Stimulated activated CD8-positive, alpha-beta memory T cell treated with anti-CD3 and anti-CD28 coated beads, Interleukin-15, amount 100 ng/mL, for 1 hour (primary cell): ENCODE measurements at places on chromosomes 7 and 10.
A peak's percentile ranks its signal among the peaks of the same experiment; 100 is the strongest.

- DNase-seq: no peak
Measured at GRCh38 chr10:47370878-47371277, 13.2 kb downstream of the ZNF488 start.

DNA sequence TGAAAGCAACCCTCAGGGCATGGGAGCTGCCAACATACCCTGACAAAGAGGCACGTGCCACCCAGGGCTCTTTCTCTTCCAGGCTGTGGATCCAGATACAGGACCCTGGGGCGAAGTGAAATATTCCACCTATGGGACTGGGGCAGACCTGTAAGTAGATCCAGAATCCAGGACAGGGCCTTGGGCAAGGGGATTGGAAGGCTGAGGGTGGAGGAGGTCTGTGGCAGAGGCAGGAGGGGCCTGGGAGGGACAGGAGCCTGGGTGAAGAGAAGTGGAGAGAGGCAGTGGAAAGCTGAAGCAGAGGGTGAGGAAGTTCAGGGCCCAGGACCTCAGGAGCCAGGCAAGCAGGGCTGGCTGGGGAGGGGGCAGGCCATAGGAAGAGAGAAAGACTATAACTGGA, 13.8 kb downstream of the LRIT2 start:
- no peak for DNase-seq

- DNase-seq: no peak
Measured at GRCh38 chr10:115879372-115880089, 393.5 kb downstream of the GFRA1 start.

DNA sequence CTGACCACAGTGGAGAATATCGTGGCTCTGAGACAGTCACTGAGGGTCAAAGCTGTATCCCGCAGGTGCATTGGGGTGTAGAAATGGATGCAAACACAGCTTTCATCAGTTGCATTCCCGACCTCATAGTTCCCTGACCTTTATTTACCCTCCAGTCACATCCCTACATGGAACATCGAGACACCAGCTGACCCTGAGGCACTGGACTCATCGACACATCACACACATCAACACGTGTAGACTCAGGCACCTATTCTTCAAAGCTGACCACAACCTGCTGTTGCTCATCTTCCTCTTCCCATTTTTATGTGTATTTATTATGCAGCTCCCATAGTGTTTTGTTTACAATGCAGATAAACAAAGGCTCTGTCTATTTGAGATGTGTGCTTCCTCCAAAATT, 396.9 kb upstream of the NRP1 start:
- DNase-seq: no peak

DNA sequence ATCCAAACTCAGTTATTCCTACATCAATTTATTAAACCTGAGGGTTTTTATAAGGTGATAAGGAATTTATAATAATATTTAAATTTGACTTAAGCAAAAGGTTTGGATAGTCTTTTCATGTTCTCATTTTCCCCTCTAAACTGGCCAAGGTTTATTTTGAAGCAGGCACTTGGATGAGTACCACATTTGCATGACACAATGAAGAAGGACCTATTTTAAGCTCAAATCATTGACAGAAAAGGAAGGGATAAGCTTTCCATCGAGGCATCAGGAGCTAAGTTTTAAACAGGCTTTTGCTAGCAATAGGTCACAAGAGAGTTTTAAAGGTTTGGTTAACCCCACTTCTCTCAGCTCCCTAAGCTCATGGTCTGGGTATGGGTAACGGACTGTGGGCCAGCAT, 28.7 kb upstream of the FAM13C start:
- DNase-seq: no peak

DNA sequence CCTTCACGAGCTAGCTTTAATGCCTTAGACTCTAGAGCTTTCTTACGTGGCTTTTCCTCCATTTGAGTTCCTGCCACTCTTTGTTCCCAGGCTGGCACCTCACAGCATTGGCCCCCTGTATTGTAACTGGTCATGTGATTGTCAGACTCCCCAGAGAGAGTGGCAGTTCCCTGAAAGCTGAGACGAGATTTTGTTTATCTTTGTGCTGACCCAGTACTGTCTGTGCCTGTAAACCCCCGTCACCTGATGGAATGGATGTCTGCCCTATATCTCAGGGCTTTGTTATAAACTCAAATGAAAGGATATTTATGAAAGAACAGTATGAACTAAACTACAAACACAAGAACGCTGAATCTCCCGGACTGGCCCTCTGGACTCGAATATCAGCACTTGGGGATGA, 13.0 kb downstream of the NOBOX start:
- DNase-seq: no peak

GRCh38 chr7:25369786-25370185, 141.5 kb upstream of the NPVF start:
- no peak for DNase-seq

DNA sequence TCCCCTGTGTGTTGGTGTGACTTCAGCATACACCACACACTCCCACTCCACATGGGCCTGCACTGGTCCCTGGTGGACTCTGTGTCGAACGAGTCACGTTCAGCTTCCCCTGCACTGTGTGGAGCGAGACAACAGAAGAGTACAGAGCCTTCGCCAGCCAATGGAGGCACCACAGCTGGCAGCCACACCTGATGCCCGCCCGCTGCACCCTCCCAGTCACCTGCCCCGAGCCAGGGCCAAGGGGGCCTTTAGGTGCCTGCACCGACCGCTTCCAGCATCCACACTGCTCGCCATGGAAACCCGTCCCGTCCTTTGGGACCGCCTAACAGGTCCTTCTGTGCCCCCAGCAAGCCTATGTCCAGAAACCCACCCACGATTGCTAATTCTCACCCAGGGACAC, 9.2 kb downstream of the FOXL3 start:
- no peak for DNase-seq

- DNase-seq: no peak
Measured at GRCh38 chr10:42939685-42940366, 137.0 kb upstream of the RET start.

DNA sequence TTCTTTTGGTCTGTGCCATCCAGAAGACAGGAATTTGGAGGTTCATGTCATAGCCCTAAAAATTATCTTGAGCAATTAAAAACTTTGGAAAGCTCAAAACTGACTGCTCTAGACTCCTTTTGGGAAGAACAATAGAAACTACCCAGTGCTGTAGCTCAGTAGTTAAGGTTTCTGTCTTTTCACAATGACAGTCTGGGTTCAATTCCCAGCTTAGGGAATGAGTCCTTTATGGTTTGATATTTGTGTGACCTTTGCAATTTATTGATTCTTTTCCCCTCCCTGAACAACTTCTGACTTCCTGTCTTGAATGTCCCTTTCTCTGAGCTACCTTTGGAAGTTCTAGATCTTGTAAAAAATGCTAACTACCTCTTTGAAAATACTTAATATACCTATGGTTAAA, 603.3 kb upstream of the IGFBP3 start:
- no peak for DNase-seq

- DNase-seq: peak; percentile 86
Measured at GRCh38 chr10:133309100-133309719, 496 bp downstream of the ZNF511 start.

GRCh38 chr10:47248386-47249090, 51.5 kb upstream of the GDF10 start:
- no peak for DNase-seq

DNA sequence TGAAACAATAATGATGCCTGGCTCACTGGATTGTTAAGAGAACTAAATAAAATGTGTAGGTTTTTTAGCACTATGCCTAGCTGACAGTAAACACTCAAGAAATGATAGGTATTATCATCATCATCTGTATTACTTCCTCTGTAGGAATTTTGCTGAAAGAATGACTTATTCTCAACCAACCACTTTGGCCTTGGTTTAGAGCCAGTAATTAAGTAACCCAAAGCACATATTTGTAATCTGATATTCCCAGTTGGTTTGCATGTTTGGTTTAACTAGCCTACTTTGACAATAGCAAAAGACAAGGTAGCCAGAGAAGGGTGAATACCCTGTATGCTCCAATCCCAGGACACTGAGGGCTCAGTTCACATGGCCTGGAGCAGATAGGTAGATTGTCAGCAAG, 34.4 kb downstream of the BCAP29 start:
- DNase-seq: no peak

DNA sequence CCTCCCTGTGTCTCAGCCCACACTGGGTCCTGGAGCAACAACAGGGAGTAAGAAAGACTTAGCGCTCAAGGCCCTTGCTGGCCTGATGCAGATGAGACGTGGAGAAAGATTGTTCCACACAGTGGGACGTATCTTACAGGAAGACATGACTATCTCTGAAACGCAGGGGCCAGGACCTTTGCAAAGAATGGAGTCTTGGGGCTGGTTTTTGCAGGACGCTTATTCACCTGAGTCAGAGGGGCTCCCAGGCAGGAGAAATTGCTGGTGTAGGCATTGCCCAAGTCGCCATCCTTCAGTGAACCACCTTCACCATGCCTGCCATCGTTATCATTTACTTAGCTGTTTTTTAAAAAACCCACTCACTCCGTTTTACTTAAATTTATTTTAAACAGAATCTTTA, 11.8 kb upstream of the GDF10 start:
- no peak for DNase-seq

DNA sequence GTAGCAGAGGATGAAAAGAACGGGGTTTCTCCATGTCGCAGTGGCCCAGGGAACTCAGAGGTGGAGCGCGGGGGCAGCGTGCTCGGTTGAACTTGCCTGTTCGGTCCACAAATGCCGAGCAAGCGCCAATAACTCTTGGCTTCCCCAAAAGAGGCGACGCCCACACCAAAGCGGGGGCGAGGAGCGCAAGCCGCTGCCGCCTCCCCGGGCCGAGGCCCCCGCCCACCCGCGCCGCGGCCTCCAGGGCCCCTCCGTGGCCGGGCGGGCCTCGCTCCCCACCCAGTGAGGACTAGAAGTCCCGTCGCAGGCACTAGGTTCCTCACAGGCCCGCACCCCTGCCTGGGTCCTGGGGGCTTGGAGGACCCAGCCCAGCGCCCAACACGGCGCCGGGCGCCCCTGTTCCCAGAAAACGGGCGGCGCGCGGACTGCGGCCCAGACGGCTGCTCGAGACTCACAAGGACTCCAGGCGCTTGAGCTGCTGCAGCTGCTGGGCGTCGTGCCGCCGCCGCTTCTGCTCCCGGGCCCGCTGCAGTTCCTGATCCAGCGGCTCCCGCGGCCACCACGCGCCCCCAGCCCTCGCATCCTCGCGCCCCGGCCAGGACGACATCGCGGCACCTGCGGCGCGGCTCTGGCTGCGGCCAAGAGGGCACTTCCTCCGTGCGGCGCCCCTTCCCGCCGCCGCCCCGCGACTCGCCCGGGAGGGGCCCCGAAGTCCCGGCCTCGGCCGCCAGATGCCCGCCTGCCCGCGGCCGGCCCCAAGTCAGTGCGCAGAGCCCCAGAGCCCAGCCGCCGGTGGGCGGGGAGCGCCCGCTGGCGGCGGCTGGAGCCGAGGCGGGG, 14.6 kb upstream of the FKBP9 start:
- DNase-seq: peak; percentile 30

GRCh38 chr7:51611937-51612336, 295.3 kb upstream of the COBL start:
- no peak for DNase-seq

DNA sequence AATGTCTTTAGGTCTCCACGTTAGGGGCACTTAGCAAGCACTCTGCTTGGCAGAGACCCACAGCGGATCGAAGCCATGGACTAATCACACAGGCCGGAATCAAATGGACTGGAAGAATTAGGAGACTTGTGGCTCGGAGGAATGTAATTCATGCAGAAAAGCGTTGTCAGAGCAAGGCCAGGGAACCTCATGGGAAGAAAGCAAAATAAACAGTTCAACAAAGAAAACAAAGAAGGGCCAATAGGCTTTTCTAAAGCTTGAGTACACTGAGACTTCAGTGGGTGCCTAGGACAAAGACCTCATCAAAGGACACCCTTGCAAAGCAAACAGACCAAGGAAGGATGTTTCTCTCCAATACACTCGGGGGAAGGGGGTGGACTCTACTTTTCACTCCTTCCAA, 171.1 kb downstream of the GLI3 start:
- DNase-seq: no peak

GRCh38 chr7:37494926-37495325, 46.3 kb upstream of the ELMO1 start:
- DNase-seq: no peak

- DNase-seq: no peak
Measured at GRCh38 chr10:34469446-34469845, 345.6 kb downstream of the PARD3 start.

- no peak for DNase-seq
Measured at GRCh38 chr7:45626441-45627430, 52.6 kb downstream of the ADCY1 start.

DNA sequence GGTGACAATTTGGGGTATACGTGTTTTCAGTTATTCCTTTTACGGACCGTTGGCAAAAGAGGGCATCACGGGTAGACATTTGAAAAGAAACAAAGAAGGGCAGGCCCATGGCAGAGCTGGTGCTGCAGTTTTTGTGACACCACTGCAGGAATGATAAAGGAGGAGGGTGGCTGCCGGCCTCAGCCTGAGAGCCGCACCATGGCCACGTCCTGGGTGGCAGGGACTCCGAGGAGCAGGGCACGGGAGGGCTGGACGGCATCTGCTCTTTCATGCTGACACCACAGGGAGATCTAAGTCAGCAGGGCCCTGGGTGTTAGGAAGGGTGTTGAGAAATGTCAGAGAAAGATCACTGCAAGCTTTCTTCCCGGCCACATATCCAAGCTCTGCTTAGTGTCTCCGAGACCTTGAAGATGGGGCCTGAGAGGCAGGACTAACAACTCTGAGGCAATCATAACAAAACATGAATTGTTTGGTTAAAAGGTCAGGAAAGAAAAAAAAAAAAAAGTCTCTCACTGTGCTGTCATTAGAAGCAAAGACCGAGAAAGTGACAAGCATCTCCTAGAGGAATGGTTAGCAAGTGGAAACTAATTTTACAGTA, 36.6 kb downstream of the INSYN2A start:
- DNase-seq: no peak
